ENCODE measurements at places on chromosomes 13 and 19.

DNA sequence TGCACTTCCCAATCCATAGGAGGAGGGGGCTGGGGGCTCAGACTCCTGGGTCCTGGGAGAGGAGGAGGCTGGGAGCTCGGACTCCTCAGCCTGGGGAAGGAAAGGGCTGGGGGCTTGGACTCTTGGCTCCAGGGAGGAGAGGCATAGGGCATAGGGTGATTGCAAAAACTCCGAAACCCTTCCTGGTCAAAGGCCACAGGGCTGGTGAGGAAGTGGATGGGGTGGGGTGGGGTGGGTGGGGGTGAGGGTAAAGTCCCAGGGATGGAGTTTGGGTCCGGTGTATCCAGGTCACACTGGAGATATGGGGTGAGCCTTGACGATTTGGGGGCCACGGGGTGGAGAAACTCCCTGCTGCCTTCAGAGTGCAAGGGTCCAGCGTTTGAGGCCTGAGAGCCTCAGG is 2.8 kb downstream of the MYH14 start:
- DNase-seq = no peak

- DNase-seq = no peak
These were observed 34.5 kb downstream of the SOX21 start for GRCh38 chr13:94677799-94678198.

GRCh38 chr13:23621316-23621645 is 51.1 kb downstream of the TNFRSF19 start:
- no peak for DNase-seq

GRCh38 chr13:27708325-27708724 is 84.0 kb upstream of the GSX1 start:
- no peak for DNase-seq

DNA sequence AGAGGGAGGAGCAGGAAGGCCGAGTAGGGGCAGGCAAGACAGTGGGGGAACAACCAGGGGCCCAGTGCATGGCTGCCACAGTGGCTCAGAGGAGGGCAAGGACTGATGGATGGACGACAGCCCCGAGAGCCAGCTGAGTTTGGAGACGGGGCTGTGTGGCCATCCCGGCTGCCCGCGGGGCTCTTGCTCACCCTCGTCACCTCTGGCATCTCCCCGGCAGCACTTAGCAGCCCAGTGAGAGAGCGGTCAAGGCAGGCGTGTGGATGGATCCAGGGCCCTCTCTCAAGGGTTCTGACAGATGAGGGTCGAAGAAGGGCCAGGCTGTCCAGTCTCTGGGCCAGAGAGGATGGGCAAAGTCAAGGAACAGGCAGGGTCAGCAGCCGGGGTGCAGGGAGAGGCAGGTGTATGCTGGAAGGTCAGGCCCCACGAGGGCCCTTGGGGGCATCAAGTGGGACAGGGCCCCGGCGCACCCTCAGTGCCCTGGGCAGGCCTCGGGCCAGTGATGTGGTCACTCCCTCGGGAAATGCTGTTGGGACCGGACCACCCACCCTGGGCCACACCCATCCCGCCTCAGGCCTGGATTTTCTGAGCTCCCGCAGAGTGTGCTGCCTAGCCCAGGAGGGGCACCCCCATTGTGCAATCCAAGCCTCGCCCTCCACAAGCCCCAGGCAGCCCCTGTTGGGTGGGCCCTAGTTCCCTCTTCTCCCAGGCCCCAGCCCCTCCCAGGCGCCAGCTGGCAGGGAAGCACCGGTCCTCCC is 56.4 kb upstream of the TPM4 start:
- DNase-seq = no peak

DNA sequence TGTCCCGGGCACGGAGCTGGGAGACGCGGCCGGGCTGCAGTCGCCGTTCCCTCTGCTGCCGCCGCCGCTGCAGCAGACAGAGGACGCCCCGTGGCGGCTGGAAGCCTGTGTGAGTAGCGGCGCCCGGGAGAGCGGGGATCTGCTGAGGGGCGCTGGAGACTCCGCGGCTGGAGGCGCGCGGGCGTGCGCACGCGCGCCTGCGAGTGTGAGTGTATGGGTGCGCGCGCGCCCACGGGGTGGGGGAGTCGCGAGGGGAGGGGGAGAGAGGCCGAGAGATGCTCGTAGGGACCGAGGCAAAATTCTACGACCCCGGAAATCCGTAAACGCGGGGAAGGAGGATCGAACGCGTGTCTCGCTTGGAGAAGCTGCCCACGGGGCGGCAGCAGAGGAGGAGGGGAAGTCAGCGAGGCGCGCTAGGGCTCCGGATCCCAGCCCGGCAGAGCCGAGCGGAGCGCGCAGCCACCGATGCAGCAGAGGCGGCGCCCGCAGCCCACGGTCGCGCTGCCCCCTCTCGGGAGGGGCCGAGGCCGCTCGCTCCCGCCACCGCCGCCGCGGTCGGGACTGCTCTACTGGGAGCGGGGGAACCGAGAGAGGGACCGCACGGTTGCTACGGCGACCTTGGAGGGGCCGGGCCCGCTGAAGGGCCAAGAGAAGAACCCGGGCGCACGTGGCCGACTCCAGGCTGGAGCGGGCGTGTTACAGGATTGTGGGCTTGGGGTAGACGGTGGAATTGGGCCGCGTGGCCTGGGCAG is at the start of gene ENOX1:
ENOX1 (minus strand) TSS at position 207 of the 752 bp plus-strand sequence.
- DNase-seq = peak; percentile 27

DNA sequence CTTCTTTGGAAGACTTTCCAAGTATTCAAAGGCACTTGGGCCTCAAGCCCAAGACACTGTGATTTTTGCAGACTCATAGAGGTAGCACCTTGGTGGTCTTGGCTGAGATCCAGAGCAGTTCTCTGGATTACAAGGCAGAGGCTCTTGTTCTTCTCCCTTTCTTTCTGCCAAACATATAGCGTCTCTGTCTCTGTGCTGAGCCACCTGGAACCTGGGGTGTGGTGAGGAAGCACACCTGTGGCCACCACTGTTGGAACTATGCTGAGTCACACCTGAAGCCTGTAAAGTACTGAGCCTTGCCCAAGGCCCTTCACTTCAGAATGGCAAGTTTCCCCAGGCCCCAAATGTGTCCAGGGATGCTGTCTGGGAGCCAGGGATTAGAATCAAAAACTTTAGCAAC is 127.5 kb downstream of the FREM2 start:
- DNase-seq = no peak

DNA sequence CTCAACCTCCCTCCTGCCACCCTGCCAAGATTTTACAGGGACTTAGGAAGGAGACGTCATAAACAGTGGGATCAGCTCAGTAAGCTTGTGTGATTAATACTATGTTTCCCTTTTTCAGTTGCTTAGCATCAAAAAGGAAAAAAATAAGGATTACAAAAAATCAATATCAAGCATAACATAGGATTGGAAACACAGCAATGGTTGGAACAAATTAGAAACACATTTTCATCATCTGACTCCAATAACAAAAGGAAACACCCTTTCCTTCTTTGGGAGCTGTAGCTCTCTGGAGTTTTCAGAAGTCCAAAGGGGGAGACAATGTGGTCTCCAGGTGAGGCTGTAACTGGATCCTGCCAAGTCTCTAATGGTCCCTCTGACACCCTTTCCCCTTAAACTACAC is 233.4 kb downstream of the B3GLCT start:
- DNase-seq = no peak

- DNase-seq = no peak
These were observed 96.1 kb upstream of the MBNL2 start for GRCh38 chr13:97125810-97126738.

GRCh38 chr19:16544473-16545231 is 2.4 kb upstream of the CHERP start:
- DNase-seq = no peak

- DNase-seq = no peak
These were observed 17.8 kb upstream of the EMC10 start for GRCh38 chr19:50458396-50459066.

DNA sequence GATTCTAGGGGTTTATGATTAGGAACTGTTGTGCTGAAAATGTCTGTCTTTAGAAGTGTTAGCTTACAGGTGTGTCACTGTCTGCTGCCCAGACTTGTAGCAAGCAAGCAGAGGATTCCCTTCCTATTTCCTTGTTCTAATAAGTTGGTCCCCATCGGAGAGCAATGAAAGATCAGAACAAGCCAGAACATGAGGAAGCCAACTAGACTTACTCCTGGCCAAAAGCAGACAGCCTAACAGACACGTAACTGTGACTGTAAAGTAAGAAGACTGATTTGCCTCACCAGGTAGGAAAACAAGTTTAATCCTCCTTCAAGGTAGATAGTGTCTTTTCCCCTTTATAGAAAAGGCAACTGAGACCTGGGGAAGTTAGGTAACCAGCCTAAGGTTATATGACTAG is 12.5 kb downstream of the POLR1D start:
- no peak for DNase-seq

- no peak for DNase-seq
These were observed 11.4 kb upstream of the ZNF91 start for GRCh38 chr19:23406721-23407120.

DNA sequence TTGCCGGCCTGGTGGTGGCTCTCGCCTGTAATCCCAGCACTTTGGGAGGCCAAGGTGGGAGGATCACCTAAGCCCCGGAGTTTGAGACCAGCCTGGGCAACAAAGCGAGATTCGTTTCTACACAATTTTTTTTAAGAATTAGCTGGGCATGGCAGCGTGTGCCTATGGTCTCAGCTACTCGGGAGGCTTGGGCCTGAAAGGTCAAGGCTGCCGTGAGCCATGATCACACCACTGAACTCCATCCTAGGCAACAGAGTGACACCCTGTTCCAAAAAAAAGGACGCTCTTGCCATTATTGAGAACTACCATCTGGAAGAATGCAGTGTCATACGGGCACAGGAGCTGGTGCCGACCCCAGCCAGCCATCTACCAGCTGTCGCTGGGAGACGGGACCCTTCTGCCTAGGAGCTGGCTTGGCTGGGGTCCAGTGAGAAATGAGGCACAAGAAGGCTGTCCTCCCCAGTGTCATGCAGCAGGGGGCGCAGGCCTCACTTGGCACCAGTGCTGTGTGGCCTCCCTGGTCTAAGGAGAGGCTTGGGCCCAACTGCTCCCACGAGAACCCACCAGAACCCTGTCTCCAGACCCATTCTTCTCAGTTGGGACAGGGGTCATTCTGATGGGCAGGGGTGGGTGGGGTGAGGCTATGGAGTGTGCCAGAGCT is 12.2 kb upstream of the RELB start:
- peak; percentile 68 for DNase-seq

DNA sequence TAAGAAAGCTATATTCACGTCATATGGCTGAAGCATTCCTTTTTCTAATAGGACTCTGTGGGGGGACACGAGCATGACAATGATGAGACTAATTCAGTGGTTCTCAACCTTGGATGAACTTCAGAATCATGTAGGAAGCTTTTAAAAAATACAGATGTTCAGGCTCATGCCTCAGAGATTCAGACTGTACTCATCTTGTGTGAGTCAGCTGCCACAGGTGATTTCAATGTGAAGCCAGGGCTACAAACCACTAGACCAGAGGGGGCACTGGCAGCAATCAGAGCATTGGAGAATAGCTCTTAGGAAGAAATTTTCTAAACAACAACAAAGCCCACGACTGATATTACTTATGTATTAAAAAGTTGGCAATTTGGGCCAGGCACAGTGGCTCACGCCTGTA is 91.7 kb downstream of the SERP2 start:
- no peak for DNase-seq

DNA sequence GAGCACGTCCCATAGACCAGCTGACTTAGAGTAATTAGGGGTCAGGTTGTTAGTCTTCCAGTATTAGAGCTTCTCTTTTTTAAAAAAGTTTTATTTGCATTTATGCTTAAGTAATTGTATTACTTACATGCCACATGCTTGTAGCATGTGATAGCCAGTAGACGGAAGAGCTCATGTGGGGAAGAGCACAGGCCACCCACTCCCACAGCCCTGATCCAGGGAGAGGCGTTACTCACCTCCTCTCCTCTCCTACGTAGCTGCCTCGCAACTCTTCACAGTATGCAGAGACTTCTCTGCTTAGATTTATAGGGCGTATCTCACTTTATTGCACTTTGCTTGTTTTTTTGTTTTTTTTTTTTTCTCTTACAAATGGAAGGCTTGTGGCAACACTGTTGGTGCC is 95.3 kb upstream of the TEX29 start:
- DNase-seq = no peak

GRCh38 chr13:81487151-81487550 is 1146.2 kb upstream of the SPRY2 start:
- peak; percentile 36 for DNase-seq

GRCh38 chr13:25214491-25215252 is 42.6 kb upstream of the AMER2 start:
- no peak for DNase-seq

- DNase-seq = no peak
These were observed 1.1 kb downstream of the FOXO1 start for GRCh38 chr13:40665126-40666044.

GRCh38 chr13:50616101-50616500 is 227.4 kb downstream of the DLEU7 start:
- DNase-seq = no peak

- DNase-seq = no peak
These were observed 298.8 kb downstream of the LMO7 start for GRCh38 chr13:75934889-75935288.

All from Kasumi-1 (cell line).